CD4-positive, alpha-beta T cell treated with Interleukin-10 for 1 hour (primary cell): ENCODE measurements at places on chromosomes 4 and X.

- DNase-seq, result no peak
These were observed 20.7 kb downstream of the STX18 start for GRCh38 chr4:4521136-4521535.

GRCh38 chr4:8893624-8894423 is 22.2 kb upstream of the HMX1 start:
- no peak for DNase-seq

- no peak for DNase-seq
These were observed 133.3 kb upstream of the MBNL3 start for GRCh38 chrX:132622130-132622529.

- no peak for DNase-seq
These were observed 14.8 kb downstream of the DOK7 start for GRCh38 chr4:3477750-3478430.

- no peak for DNase-seq
These were observed 1249.9 kb upstream of the TENM3 start for GRCh38 chr4:180993244-180993836.

- DNase-seq, result no peak
These were observed 895 bp downstream of the ADGRL3 start for GRCh38 chr4:61200916-61201526.

DNA sequence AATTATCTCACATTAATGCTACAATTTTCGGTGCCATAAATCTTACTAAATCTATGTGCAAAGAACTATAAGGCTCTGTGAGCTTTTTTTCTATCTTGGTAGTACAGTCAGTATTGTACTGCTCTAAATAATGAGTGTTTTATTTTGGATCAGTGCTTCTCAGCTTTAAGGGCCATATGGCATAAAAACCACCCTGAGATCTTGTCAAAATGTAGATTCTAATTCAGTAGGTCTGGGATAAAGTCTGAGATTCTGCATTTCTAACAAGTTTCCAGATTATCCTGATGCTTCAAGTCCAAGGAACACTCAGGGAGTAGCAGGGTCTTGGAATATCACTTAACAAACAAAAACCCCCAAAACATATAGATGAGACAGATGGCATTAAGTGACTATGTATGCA is 486.5 kb downstream of the GRXCR1 start:
- no peak for DNase-seq

DNA sequence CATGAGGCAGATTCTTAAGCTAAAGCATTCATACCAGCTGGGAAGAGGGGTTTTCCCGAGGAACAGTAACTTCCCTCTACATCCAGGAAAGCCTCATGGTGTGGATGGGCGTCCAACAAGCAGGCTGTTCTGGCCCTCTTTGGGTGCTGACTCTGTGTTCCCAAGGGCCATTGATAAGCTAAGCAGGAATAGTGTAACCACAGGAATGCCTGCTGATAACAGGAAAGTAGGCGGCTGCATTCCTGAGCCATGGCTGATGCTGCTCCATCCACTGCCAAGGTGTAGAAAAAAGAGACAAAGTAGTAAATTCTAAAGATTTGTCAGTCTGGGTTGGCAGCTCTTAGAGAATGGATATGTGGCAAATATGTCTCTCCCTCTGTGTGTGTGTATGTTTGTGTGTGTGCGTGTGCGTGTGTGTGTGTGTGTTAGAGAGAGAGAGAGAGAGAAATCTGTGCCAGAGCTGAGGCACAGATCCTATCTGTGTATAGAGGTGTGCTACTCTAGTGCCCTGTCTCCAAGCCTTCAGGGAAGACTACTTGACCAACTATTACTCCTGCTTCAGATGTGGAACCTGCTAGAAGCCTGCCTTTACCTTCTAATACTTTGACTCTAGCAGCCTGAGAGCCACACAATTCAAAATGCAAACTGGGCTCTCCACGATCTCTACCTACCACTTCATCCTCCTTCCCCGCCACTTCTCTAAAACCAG is 353.1 kb upstream of the NR3C2 start:
- DNase-seq, result no peak
